ENCODE measurements at places on chromosomes 2 and 18. TPM values are rescaled to one million over a fixed set of nuclear protein-coding genes. Genes with fewer than 3 reads are reported as not detected.

The CIB4 gene
- not detected for total RNA-seq

The SPRED2 gene
- total RNA-seq = 14.9 TPM

DNA sequence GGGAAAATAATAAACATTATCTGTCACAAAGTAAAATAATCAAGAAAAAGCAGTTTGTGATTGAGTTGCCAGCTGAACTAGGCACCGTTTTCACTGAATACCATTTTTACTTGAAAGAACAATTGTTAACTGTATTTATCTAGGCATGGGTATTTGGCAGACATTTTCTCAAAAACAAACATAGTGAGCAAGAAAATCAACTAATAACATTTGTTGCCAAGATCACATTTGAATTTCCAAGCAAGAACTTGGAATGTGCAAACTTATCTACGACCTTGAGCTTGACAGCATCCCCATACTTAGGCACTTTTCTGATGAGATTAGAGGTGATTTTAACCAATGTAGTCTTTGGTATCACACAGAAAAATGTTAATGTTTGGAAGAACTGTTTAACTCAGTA, 16.7 kb downstream of the SS18 start:
- no peak for DNase-seq

The TUBA3E gene
- total RNA-seq = not detected

- DNase-seq = peak; percentile 5
These were observed 145.5 kb downstream of the ZNF236 start for GRCh38 chr18:76967721-76968472.

- DNase-seq = no peak
These were observed 56.2 kb upstream of the LYPD6B start for GRCh38 chr2:148982282-148982681.

DNA sequence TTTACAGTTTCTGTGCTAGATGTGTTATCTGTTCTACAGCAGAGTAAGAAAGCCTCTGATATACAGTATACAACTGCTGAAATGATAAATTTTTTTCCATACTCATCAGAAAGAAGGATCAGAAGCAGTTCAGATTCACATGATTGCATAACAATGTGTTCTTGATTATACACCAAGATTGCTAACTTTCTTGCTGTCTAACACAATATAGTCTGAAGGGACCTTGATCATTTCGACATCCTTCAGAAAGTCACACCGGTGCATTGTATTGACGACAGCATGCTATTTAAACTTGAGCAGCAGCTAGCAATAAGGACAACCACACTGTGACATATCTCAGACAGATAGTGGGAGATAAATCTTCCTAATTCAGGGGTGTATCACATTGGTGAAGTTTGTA, 127.2 kb downstream of the PDE1A start:
- DNase-seq = no peak

DNA sequence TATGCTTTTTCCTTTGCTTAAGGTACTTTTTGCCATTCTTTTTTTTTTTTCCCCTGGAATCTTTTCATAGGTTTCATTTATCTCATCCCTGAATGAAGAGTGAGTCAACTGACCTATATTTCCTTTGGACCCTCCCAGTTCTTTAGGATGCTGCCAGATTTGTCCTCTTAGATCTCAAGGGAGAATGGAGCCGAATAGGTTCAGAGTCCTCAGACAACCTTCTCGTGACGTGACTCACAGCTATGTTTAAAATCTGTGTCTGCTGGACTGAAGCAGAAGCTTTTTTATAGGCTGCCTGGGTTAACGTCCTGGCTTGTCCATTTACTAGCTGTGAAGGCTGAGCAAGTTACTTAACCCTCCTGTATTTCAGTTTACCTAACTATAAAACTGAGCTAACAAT, 358.6 kb downstream of the DLGAP1 start:
- DNase-seq = no peak

DNA sequence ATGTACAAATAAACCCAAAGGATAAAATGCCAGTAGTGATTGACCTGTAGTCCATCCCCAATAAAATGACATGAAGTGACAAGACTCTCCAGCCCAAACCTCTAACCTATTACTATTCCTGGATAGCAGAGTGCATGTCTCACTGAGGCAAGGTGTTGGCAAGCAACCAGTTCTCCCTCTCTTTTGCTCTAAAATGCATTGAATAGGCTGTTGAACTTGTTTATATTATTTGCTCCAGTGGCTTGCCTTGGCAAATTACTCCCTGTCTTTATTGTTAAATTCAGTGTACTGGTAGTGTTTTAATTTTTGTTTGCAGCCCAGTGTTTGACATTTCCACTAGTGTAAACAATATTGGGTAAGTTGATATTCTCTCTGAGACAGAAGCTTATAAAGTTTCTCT, 70.5 kb downstream of the CSRNP3 start:
- DNase-seq = no peak

The RPIA gene
- 16.9 TPM for total RNA-seq

GRCh38 chr18:9259173-9259572, 75.4 kb upstream of the TWSG1 start:
- DNase-seq = no peak

The ATP6V1B1 gene
- total RNA-seq = not detected

DNA sequence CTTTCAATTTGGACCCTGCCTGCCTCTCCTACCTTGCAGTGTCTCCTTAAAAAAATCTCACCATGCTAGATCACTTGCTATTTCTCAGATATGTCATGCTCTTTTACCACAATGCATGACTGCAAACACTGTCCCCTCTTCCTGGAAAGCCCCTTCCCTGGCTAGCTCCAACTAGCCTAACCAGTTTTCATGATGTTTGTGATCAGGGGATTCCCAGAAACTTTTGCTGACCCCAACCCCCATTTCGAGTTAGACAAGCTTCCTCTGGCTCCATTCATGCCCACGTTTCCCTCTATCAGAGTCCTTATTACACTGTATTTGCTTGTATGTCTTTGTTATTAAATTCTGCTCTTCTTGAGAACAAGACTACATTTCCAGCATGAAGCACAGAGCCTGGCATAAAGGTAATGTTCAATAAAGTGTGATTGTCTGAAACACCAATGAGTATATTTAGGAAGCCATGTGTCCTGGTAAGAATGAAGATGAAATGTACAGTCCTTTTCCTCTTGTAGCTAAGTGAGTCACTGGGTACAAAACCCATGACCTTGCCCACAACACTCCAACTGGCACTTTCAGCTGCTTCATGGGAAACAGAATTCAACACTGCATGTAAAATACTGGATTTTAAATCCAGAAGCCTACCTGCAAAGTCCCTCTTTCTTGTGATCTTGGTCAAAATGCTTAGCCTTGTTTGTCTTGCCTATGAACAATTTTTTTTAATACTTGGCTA, 62.0 kb upstream of the ATL2 start:
- no peak for DNase-seq

The UGT1A3 gene
- total RNA-seq = not detected

The B4GALT6 gene
- total RNA-seq = 5.2 TPM

The EVX2 gene
- not detected for total RNA-seq

The VWA3B gene
- 0.27 TPM for total RNA-seq

DNA sequence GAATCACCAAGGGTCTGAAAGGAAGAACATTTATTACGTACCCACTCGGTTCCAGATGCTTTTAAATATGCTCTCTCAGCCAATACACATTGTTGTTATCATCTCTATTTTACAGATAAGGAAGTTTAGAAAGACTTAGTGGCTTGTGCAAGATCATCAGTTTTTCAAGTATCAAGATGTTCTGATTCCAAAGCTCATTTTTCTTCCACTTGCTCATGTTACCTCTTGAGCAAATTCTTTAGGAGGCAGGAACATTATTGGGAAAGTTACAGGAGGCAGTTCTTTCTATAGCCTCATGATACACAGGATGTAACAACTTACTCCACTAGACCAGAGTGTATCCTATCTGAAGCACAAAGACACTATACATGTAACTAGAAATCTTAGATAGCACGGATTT, 65.0 kb upstream of the MMADHC start:
- no peak for DNase-seq

DNA sequence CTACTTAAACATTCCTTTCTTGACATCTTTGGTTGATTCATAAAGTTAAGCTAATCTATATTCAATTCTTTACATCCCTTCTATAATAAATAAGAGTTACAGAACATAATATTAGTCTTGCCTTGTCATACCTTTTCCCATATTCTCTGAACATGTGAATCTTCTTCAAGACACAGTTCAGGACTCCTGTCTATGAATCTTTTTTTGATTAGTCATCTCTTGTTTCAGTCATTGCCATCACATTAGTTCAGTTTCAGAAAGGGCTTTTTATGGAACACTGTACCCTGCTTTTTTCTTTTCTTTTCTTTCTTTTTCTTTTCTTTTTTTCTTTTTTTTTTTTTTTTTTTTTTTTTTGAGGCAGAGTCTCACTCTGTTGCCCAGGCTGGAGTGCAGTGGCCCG, 181.2 kb downstream of the UBE2E3 start:
- no peak for DNase-seq

GRCh38 chr2:68126561-68126960, 31.1 kb upstream of the PNO1 start:
- DNase-seq = no peak

- peak; percentile 77 for DNase-seq
These were observed 172 bp downstream of the PRKD3 start for GRCh38 chr2:37324536-37324785.

- DNase-seq = no peak
These were observed 133.6 kb downstream of the MBD2 start for GRCh38 chr18:54090856-54091255.

DNA sequence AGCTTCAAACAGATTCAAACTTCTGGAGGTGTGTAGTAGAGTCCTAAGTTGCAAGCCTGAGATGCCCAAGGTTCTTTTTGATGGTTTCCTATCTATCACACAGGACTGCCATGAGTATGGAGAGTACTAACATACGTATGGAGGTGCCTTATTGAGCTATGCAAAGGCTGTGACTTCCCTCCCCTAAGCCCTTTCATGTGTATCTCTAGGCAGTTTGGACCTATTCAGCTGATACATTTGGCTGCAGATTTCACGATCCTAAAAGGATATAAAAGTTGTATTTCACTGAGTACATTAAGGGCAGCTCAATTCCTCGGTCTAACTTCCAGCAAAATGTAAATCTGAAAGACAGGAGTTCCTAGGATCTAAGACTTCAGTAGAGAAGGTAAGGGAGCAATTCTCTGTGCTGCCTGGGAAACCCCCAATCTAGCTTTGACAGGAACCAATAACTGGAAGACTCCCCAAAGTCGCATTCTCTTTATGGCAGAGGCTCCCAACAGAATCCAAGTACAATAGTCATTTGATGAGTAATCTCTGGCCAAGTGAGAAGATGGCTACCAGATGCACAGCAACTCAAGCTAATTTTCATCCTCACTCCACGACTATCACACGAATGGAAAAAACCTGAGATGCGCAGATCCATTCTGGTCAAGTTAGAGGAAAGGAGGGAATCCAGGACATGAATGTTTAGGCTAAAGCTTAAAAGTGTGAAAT, 83.8 kb downstream of the ATL2 start:
- no peak for DNase-seq

GRCh38 chr2:191556463-191556862, 121.5 kb upstream of the NABP1 start:
- DNase-seq = no peak

The SERPINB2 gene
- not detected for total RNA-seq

DNA sequence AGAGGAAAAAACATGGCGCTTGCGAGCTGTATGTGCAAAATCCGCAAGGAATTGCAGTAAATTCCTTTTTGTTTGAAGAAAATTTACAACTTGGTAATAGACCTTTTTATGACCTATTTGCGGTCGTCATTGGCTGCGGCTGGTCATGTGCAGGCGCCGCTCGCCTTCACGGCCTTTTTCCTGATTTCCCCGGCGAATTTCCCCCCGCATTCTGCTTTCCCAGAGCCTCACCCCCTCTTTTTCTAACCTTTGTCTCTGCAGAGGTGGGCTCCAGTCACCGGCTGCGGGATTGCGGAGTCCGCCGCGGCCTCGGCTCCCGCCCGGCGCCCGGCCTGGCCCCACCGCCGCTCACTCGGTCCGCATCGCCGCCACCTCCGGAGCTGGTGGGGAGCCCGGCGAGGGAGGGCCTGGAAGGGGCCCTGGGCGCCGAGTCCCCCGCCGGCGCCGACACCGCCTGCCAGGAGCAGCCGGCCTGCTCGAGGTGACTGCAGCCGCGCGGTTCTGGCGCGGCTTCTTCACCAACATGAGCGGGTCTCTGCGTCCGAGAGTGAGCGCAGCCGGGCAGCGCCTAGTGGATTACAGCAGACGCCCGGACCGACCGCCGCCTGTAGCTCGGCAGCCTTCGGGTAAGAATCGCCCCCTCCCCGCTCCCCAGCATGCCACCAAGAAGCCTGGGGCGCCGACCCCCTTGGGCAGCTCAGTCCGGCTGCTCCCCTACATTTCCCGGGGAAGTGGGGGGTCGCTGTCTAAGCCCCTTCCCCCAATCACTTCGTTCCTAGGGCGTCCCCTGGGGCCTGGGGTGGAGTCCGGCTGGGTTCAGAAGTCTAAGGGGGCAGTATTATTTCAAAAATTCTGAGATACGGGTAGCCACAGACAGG, 7.1 kb downstream of the HOXD8 start:
- peak; percentile 66 for DNase-seq

DNA sequence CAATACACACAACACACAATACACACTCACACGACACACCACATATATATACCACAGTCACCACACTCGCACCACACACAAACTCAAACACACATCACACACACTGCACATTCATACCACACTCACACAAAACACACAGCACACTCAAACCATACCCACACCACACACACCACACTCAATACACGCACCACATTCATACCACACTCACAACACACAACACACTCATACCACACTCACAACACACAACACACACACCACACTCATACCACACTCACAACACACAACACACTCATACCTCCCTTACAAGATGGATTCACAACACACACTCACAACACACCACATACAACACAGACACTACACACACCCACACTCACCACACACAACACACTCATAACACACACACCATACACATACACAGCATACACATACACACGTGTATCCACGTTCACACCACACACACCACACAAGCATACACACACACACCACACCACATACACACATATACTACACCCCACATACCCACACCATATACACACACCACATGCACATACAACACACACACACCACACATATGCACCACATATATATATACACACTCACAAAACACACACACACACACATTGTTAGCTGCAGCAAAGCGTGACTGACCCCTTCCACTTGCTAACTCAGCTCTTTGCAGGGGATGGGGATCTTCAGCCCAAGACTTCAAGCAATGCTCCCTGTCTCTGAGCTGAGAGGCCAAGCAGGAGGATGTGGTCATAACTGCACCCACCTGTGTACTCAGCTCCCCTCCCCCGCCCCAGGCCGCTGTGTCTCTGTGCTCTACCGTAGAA, 59.0 kb downstream of the SDC1 start:
- DNase-seq = no peak

The ABCG8 gene
- total RNA-seq = 17.6 TPM

- DNase-seq = no peak
These were observed 226.1 kb upstream of the EPAS1 start for GRCh38 chr2:46071074-46071473.

The PLEKHH2 gene
- 3.3 TPM for total RNA-seq

The ADAM23 gene
- total RNA-seq = 2.5 TPM

- no peak for DNase-seq
These were observed 24.6 kb downstream of the KCNE4 start for GRCh38 chr2:223076573-223076972.

DNA sequence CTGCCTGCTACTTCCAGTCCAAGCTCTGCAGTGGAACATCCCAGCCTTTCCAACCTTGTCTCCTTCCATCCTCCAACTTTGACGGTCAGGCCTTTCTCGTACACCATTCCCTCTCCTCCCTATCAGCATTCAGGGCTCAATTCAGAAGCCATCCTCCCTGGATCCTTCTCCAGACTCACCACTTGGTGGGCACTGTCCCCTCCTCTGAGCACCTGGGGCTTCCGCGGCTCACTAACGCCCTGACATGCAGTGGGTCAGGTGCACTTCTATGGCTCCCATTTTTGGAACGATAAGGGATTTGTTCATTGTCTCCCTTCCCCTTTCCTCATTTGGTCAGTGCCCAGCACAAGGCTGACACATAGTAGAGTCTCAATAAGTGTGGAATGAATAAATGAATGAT, 56.7 kb downstream of the TNS1 start:
- no peak for DNase-seq

Data from Peyer's patch (tissue), 4 donors.